ENCODE measurements at places on chromosomes 2 and 18.

DNA sequence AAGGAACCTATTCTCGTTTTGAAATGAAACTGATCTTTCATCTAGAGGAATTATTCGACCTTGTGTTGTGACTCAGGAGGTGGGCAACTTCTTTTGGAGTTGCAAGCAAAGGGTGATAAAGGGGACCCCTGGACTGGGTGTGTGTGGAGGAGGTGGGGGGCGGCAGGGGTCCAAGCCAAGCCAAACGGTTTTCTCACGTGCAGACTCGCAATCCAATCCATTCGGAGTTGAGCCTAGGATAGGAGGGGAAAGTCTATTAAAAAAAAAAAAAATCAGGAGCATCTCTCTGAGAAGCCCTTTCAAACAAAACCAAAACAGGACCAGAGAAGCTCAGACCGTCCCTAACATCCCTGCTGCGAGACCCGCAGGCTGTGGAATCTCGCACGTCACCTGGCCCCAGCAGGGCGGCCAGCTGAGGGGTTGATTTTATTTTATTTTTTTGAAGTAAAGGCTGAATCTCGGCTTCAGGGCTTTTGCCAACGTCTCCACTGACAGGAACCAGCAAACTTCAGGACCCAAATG is 3.7 kb upstream of the ZEB2 start:
- DNase-seq = peak; percentile 64

DNA sequence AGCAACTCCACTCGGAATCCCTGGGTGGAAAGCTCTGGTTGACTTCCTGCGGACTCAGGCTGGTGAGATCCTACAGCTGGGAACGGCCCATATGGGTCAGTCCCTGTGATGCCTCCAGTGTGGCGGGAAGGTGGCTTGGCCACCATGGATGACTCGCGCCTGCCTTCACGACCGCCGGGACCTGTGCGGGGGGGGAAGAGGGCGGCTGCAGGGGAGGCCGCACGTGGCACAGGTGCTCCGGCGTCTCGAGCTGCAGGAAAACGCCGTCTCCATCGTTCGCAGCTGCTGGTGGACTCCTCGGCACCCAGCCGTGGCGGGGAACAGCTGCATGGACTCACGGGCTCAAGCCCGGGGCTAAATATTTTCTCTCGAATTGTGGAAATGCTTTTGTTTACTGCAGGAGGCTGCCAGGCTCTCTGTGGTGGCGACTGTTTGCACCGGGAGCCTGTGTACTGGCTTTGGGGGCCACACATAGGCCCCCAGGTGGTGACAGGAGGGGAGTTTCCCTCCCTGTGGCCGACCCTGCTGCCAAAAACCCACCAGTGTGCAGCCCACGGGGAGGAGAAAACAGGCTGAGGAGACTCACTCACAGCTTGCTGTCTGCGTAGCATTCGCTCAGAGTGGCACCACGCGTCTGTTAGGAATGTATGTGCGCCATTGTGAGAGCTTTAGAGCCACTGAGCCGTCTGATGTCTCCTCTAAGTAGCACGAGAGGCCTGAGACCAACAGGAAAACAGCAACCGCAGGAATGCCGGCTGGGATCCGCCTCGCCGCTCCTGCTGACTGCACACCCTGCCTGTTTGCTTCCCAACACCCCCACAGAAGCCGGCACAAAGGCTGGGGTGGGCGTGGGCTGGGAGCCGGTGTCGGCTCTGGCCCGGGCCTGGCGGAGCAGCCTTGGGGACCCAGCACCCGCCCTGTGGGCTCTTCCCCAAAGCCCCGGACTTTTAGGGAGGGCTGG is 89.2 kb downstream of the NFATC1 start:
- DNase-seq = no peak

DNA sequence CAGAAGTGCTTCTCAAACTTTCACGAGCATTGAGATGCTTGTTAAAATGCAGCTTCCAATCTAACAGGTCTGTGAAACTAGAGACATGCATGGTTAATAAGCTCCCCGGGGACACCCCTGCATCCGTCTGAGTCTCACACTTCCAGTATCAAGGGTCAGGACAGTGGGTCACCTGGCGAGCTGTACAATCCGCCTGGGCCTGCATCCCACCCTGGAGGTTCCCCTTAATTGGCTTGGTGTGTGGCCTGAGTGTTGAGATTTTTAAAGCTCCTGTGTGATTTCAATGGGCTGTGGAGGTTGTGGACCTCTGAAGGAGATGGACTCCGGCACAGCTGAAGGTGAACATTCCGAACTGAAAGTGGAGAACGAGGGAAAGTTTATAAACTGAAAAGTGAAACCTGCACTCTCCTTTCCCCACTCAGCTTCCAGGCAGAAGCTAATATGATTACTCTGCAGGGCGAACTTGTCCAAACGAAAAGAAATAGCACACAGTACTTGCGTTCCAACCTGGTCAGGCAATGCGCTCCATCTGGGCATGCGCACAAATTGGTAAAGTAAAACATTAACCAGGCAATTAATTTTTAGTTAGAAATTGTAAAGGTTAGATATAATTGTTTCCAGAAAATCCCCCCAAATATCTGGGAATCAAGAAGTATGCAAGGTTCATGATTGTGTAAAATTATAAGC is 191.7 kb upstream of the ALKAL2 start:
- DNase-seq = no peak

GRCh38 chr2:237618449-237618848 is 8.9 kb upstream of the LRRFIP1 start:
- DNase-seq = no peak

- DNase-seq = no peak
These were observed 8.4 kb upstream of the RNF125 start for GRCh38 chr18:32010124-32010721.

DNA sequence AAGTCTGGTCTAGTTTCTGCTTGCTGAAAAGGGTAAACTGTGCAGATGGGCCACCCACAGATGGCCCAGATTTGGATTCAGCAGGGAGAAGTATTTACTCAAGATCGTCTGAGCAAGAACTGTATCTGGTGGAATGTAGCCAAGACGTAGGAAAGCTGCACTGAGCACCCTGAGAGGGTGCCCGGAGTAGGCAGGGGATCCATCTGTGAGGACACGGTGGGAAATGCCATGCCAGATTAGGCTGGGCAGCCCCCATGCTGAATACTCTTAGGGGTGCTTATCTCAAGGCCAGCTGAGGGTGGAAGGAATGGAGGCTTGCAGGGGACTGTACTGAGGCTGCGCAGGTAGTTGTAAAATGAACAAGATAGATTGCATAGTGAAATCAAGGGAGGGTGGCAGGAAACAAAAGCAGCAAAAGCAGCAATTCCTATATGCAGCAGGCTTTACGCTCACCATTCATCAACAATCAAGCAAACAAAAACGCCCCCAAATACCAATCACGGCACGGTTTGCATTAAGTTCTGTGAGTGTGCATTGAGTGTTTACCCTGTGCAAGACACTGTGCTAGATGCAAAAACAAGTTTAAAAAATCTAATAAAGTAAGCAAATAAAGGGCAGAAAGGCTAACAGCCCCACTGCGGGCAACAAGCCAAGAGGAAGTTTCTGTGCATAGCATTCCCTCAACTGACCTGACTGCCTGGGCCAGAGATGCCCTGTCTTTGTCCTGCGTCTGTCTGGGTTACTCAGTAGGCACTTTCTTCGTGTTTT is 32.2 kb upstream of the LPIN2 start:
- DNase-seq = peak; percentile 37

DNA sequence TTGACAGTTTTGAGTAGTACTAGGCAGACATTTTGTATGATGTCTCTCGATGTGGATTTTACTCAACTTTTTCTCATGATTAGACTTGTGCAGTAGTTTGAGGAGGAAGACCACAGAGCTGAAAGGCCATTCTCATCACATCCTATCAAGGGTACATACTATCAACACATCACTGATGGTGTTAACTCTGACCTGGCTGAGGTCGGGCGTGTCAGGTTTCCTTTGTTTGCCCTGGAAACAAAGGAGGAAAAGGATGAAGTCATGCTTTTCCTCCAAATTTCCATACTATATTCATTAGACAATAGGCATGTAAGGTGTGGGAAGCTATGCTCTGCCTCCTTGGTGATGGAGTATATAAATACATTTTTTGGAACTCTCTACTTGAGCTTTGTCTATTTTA is 211.1 kb downstream of the DSEL start:
- no peak for DNase-seq

DNA sequence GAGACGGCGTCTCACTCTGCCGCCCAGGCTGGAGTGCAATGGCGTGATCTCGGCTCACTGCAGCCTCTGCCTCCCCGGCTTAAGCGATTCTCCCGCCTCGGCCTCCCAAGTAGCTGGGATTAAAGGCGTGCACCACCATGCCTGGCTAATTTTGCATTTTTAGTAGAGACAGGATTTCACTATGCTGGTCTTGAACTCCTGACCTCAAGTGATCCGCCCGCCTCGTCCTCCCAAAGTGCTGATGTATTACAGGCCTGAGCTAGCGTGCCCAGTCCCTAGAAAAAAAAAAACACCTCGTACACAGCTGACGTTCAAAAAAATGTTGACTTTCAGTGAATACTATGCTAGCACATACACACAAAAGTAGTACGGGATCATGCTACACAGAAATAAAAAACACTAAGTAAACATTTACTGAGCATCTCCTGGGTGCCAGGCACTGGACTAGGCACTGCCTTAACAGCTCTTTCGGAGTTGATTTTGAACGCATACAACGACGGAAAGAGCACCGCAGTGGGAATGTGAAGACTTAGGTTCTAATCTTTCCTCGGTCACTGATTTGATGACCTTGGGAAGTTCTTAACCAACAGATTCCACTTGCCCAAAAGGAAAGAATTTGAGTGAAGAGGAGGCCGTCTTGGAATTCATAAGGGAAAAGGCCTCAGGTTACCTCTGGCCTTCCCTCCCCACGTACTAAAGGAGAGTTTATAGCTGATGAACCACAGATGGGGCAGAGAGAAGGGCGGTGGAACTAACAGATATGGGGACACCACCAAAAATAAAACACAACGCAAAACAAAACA is 1.1 kb downstream of the DNAJC27 start:
- DNase-seq = peak; percentile 47

GRCh38 chr2:9770308-9771100 is 72.8 kb upstream of the TAF1B start:
- DNase-seq = peak; percentile 86

GRCh38 chr18:46723856-46724415 is 32.9 kb downstream of the ST8SIA5 start:
- DNase-seq = no peak

- peak; percentile 36 for DNase-seq
These were observed 2.5 kb downstream of the IGFBP5 start for GRCh38 chr2:216692636-216693413.

DNA sequence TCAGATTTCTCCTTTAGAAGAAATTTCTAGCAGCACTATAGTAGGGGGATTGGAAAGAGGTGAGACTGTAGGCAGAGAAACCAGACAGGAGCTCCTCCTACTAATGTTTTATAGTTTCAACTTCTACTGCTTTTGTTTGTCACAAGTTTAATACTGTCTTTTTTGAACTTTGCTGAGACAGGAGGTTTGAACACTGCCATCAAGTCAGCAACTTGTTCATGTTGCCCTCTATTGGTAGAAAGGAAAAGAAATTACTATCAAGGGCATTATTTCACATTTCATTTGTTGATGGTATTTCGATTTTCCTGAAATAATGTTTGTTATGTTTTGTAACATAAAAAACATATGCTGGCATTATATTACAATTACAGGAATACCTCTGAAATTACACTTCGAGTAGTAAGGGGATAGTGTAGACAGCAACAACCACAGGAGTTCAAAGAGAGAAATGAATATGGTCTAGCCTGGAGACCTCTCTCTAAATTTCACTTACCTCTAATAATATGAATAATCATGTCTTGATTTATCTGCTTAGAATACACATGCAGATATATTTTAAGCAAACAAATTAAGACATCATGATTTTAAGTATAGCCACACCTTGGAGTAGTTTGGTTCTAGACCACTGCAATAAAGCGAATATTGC is 12.4 kb upstream of the CCDC88A start:
- DNase-seq = peak; percentile 76

- peak; percentile 28 for DNase-seq
These were observed 2.3 kb downstream of the KCNE4 start for GRCh38 chr2:223054193-223054781.

GRCh38 chr18:23226930-23227725 is 91.8 kb downstream of the CABLES1 start:
- DNase-seq = no peak

DNA sequence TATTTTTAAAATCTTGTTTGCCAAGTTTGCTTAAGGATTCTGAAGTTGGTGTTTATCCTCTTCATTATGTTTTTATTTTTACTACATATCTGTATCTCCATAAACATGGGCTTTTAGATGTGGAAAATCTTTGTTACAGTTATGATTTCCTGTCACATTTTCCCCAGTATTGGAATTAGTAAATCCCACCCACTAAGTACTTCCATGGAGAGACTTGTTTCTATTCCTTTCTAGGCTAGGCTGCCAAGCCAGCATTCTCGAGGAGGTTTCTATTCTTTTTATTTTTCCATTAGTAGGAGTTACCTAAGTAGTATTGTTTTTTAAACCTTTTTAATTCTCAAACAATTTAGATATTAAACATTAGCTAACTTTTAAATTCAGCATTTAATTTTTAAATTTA is 22.1 kb downstream of the PKP4 start:
- DNase-seq = no peak

DNA sequence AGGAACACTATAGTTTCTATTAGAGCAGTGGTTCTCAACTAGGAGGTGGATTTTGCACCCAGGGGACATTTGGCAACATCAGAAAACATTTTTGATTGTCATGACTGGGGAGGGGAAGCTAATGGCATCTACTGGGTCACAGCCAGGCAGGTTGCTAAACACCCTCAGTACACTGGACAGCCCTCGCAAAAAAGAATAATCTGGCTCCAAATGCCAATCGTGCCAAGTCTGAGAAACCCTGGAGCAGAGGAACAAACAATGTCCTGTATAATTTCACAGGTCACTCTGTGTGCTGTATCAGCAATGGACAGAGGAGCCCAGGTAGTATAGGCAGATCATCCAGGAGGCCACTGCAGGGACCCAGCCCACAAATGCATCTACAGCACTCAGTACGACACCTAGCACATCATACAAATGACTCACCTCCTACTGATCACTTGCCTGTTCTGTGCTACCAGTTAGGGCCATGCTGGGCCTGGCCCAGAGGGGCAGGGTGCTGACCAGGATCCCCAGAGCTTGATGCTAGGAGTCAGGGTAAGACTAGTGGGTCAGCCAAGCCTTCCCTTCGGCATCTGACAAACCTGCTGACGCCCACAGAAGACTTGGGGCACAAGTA is 37.6 kb downstream of the SFXN5 start:
- no peak for DNase-seq

DNA sequence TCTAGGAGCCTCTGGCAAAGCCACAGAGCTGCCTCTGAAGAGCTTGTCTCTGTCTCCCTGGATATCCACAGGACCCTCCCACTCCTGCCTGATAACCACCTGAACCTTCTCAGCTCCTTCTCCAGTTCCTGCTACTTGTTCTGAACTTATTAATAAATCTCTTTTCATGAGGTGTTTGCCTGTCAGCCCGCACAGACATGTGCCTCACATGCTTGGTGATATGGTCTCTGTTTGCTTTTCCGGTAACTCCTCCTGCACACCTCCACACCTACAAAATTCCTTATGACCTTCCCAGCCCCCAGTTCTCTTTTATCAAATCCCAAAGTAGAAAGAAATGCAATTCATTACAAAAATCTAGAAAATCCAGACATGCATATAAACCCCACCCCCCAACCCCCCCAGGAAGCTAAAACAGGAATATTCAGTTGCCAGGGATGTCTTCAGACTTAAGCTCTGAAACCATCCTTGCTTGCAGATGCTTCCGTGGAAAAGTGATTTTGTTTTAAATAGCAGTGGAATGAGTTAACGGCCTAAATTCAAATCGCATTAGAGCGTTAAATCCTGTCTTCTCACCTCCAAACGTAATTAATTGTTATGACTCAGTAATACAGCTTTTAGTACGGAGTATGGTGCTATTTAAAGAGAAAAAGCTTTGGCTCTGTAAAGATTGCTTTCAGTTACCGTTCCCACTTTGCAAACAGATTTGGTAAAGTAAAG is 2.1 kb upstream of the PID1 start:
- no peak for DNase-seq
